ENCODE measurements at places on chromosomes 7 and 10.

DNA sequence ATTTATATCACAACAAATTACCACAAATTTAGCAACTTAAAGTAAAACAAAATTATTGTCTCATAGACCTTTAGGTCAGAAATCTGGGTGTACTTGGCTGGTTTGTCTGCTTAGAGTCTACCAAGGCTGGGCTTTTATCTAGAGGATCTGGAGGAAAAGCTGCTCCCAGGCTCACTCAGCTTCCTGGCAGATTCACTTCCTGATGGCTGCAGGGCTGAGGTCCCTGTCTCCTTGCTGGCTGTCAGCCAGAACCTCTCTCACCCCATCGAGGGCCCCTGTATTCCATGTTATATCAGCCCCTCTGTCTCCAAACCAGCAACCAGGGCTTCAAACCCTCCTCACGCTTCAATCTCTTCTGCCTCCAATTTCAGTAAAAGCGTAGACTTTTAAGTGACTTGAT is 734.9 kb downstream of the NRG3 start:
- no peak for DNase-seq

DNA sequence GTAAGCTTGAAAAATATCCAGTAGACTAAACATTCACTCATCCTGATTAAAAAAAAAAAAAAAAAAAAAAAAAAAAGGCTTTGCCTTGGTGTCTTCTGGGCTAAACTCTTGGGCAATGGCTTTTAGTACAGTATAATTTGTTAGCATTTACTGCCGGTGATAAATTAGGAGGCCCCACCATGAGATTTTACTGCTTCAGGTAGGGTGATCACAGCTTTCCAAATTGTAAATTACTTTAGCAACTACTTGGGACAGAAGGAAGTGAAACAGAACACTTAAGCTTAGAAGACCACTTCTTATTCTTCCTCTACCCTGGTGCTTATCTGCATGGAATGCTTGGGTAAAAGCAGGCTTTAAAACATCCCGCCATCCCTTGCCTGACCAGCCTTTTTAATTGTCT is 152.1 kb downstream of the HIBADH start:
- DNase-seq, result no peak

- no peak for DNase-seq
These were observed 25.1 kb downstream of the SGCE start for GRCh38 chr7:94630855-94631254.

DNA sequence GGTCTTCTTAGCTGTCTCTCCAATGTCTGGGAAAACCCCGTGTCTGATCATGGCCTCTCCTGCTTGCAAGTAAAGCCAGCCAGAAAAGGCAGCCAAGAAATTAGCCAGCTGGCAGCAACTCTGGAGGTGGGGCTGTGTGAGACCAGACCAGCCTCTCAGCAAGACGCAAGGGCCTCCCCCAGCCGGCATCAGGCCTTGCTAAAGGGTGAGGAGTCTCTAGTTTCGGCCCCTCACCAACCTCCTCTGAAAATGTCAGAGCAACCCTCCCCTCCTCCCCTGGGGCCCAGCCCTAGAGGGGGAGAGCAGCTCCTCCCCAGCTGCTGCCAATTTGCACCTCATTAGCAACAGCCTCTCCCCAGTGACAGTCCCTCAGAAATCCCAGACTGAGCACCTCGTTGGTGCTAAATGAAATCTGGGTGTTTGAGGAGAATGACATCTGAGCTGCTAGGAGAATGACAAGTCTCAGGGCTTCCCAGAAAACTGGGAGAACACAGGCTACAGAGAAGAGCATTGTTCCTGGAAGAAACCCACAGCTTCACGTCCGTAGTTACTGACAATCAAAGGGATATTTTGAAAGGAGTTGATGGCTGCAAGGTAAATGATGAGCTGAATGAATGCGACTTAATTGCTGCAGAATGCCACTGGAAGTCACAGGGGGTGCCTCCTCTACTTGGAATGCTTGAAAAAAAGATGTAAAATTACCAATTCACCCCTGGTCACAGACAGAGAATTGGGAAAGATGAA is 25.9 kb downstream of the DGKI start:
- no peak for DNase-seq

GRCh38 chr7:98399890-98400541 is 874 bp downstream of the BAIAP2L1 start:
- DNase-seq, result no peak

- DNase-seq, result no peak
These were observed 12.1 kb downstream of the ADAMTS14 start for GRCh38 chr10:70684374-70684773.

DNA sequence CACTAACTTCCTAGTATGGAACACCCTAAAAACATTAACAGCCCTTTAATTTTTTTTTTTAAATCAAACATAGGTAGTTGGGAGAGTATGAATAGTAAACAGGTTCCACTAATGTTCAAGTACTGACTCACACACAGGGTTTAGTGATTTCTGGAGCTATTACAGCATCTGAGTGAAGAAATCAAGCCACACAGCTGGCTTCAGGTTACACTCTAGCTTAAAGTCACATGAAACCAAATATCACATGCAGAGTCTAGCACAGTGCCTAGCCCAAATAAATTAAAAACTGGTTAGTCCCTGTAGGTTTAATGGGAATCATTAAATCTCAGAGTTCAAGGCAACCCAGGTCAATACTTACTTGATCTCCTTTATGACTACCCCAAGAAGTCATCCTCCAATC is 11.6 kb downstream of the PANK1 start:
- DNase-seq, result no peak

- DNase-seq, result peak; percentile 53
These were observed 2.0 kb downstream of the CYP26C1 start for GRCh38 chr10:93062514-93063143.

DNA sequence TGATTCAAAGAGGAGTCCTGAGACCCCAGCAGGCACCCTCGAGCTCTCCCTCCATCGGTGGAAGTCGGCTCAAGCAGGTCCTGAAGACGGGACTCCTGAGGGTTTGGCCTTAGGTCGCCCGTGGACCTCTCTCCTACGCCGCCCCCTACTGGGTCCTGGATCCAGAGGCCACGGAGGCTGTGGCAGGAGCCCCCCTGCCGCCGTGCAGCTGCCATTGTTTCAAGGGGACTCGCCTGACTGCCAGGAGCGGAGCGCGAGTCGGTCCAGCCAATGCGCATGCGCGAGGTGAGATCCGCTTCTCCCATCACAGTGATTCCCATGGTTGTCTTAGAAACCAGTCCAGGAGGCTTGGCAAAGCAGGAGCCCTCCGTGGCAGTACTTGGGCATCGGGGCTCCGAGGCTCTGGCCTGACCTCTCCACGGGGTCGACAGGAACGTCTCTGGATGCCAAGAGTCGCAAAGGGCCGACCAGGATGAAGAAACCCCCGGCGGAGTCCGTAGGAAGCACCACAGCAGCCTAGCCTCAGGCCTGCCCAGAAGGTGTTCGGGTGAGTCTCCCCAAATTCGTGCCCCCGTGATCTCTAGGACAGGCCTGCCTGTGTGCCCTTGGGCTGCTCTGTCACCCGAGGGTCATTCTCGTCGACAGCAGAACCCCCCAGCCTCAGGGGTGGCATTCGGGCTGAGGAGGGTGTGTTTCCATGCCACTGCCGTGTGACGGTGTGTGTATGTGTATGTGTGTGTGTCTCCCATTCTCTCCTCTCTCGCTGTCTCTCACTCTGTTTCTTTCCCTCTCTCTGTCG is 322.3 kb downstream of the ZNF716 start:
- no peak for DNase-seq

- DNase-seq, result no peak
These were observed 18.2 kb upstream of the INMT start for GRCh38 chr7:30733691-30734090.

DNA sequence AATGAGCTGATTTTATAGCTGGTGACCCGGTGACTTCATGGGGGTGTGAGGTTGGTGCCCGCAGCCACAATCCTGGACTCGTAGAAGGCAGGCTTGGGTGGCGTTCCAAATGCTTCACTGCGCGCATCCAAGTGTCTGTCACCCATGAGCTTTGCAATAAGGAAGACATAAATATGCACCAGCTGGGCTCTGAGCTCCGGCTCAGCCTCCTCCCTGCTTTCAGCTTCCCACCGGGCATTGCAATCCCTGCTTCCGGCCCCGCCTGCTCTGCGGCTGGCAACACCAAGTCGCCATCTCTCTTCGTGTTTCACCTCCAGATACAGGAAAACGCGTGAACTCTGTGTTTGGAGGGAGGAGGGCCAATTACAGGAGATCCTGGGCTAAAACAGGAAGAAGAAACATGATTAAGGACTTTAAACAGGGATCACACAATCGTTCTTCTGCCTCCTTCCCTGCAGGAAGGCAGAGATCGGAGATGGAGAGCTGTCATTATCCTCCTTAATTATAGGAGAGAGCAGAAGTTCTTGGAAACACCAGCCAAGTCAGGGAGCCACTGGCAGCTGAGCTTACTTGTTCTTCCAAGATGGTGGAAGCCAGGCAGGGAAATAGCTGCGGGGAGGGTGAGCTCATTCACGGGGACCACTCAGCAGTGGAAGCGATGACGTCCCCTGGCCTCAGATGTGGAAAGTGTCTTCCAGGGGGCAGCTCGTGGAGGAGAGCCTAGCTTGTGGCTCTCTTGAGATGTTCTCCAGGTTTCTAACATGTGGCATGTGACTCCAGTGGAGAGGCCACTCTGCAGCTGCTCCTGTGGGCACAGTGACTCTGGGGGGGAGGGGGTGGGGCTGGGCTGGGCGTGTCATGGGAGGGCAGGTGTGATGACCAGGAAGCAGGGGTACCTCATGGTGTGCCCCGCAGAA is 134.9 kb downstream of the CAMK1D start:
- DNase-seq, result no peak

DNA sequence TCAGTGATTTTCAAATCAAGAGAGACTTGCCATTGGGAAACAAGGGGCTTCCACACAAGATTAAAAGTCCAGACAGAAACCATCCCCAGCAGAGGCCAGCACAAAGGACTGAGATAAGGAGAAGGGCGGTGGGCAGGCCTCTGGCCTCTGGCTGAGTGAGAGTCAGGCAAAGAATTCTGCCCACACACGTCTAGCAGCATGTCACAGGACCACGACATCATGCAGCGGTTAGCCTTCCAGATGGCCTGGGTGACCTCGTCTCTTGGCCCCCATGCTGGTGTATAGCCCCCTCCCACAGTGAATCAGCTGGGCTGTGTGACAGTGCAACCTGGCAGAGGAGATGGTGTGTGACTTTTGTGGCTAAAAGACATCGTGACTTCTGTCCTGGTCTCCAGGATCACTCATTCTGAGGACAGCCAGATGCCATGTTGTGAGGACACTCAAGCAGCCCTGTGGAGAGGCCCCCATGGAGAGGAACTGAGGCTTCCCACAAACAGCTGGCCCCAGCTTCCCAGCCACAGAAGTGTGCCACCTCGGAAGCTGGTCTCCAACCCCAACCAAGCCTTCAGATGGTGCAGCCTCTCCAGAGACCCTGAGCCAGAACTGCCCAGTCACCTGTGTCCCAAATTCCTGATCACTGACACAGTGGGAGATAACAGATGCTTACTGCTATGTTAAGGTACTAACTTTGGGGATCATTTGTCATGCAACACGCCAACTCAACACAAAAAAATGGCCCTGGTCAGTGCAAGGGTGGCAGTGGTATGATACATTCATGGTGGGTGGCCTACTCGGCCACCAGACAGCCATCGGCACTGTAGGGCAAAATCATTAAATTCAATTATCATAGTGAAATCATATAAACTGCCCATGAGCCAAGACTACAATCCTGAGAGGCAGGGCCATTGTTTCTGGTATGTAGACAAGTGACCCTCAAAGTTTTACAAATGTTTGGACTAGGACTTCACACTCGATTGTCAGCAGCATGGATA is 73.2 kb downstream of the TNS3 start:
- DNase-seq, result no peak

GRCh38 chr10:108360187-108360586 is 1195.7 kb upstream of the SORCS1 start:
- no peak for DNase-seq

GRCh38 chr10:67808704-67809103 is 29.3 kb downstream of the DNAJC12 start:
- DNase-seq, result no peak

DNA sequence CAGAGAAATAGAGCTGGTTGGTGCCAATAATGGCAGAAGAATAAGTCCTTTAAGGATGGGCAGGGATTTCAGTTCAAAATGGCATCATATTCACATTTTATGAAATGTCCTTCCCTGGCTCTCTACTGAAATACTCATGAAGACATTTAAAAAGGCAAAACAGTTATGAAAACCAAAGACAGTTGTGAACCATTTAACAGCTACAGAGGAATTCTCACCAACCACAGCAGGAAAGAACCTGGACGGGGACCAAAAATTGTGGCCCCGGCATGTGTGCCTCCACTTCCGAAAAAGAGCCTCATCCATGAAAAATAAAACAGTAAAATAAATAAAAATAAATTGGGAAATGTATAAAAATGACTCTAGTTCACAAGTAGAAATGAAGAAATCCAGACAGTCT is 539.5 kb downstream of the SUGCT start:
- DNase-seq, result no peak

- no peak for DNase-seq
These were observed 247.3 kb downstream of the ETV1 start for GRCh38 chr7:13742126-13742525.

- DNase-seq, result peak; percentile 47
These were observed 7.3 kb downstream of the DPYSL4 start for GRCh38 chr10:132193907-132194552.
